ENCODE measurements at places on chromosomes 7 and 10. TPM values are rescaled to one million over a fixed set of nuclear protein-coding genes. Genes with fewer than 3 reads are reported as not detected.

INHBA gene
- total RNA-seq, result not detected

NKX1-2 gene
- total RNA-seq, result not detected

- no peak for DNase-seq
Observed at GRCh38 chr7:26365901-26366275, 74.2 kb downstream of the SNX10 start.

CDCA7L gene
- total RNA-seq, result 103 TPM

- no peak for DNase-seq
Observed at GRCh38 chr7:78052112-78052511, 253.5 kb downstream of the PHTF2 start.

DNA sequence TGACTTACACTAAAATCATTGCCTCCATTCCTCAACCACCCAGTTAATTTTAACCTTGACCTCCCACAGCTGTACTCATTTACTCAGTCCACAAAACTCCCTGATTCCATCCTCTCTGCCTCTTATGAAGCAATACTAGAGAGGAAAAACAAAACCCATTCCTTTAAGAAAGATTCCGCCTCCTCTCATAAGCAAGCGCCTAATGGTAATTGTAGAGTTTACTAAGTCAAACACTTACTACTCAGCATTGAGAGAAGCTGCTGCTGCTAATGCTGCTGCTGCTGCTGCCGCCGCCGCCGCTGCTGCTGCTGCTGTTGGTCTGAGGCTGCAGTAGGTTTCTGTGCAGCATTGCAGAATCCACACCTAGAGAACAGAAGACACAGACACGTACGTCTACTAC is 2.1 kb upstream of the ADD3 start:
- peak; percentile 23 for DNase-seq

CHCHD3 gene
- 65.0 TPM for total RNA-seq

GRCh38 chr10:78756604-78757343 is 312.0 kb upstream of the ZMIZ1 start:
- peak; percentile 65 for DNase-seq

DNA sequence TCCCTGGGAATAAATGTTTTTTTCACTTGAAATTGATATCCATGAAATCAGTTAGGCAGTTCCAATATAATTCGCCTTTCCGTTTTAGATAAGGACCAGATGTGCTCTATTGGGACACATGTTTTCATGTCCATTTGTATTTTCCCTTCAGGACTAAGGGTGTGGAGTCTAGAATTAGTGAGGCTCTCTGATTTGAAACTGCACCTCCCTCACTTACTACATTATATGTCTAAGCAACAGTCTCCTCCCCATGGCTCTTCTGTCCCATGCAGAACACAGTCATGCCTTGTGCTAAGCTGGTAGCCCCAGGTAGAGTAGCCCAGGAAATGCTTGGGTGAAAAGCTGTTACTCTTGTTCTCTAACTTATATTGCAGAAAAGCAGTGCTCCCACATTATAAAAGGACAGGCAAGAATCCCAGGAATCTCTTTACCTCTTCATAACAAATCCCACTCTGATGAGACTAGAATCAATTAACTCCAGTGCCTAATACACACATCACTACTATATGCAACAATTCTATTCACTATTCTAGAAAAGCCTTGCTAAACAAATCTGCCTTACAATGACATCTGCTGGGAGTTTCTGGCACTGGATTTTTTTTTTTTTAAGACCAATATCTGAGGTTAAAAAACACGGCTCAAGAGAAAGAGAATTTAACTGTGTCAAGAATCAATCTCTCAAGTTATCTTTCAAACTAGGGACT is 293.9 kb downstream of the SNX13 start:
- DNase-seq, result no peak

C10orf143 gene
- 3.3 TPM for total RNA-seq

IKZF1 gene
- 213 TPM for total RNA-seq

TMEM270 gene
- total RNA-seq, result not detected

DNA sequence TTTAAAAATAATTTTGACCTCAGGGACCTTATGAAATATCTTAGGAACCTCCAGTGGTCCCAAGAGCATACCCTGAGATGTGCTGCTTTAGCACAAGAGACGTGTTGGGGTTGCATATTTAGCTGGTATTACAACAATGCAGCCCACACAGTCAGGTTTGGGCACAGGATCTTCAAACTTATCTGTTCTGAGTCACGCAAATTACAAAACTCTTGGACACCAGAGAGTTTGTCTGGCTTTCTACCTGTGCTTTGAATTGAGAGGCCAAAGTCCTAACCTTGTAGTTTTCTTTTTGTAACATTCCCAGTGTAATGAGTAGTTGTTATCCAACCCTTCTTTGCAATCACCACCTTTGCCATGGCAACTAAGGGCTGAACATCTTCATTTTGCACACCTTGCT is 163.5 kb upstream of the PCLO start:
- DNase-seq, result no peak

GRCh38 chr7:104625956-104626355 is 297.6 kb downstream of the LHFPL3 start:
- DNase-seq, result no peak

- DNase-seq, result no peak
Observed at GRCh38 chr10:66748217-66748616, 177.6 kb upstream of the LRRTM3 start.

DNA sequence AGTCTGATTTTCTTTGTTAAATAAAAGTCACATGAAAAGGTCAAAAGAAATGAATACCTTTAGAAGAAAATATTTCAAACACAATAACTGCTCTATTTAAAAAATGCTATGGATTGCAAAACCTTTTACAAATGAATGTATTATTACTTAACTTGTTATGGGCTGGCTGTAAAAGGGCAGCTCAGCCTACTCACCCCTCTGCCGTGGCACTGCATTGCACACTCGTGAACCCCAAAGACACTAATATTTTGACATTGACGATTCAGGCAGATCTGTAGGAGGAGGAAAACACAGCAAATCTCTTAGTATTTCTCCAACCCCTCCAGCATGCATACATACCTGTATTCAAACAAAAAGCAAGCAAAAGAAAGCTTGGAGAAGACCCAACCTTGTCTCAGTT is 149.5 kb downstream of the FANK1 start:
- no peak for DNase-seq

CYP2C9 gene
- total RNA-seq, result not detected

DNA sequence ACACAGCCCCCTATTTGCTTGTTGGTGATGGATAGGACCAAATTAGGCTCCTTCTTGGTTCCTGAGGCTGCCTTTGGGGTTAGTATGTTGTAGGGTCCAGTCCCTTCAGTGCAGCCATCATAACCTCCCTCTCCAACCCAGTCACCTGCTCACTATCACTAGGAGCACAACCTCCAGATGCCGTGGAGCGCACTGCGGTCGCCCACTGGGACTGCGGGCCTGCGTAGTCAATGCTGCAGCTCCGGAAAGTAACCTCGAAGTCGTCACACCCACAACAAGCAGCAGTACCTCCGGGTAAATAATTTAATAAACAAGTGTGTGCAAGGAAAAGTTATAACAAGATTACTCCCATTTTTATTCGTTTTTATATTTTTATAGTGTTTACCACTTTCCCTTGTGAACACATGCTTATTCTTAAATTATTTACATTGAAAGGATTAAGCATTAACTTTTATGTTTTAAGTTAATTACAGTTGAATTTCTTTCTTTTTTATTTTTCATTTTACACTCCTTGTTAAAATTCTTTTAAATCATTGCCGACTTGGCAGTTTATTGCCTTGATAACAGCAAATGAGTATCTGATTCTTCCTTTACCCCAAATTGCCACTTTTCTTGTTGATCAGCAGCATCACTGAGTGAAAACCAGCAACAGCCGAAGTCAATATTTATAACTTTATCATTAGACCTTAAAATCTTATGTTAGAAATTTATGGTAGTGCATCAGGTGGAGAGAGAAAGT is 399.5 kb upstream of the LRGUK start:
- DNase-seq, result no peak

DNA sequence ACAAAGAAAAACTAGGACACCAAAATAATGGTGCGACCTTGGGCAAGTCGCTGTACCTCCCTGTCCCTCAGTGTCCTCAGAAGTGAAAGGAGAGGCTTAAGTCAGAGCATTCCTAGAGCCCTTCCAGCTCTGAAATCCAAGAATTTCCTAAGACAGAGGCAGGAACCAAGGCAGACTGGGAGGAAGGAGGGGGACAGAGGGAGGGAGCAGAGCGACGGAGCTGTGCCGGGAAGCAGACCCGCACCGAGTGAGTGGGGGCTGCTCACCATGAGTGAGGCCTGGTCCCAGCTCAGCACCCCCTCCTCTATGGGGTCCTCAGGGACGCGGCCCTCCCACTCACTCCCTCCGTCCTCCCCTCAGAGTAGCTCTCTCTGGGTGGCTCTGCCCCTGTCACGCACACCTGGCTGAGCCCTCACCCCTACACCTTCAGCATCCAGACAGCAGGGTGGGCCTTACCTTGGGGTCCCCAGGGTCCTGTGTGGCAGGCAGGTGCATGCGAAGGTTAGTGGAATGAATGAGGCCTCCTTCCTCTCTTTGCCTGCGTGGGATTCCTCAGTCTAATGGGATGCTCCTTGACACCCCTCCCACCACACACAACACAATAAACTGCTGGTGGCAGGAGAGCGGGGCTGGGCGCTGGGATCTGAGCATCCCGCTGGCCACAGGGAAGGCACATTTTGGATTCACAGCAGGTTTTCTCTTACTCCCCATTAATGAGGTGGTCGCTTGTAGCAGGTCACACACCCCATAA is 4.6 kb upstream of the SMARCD3 start:
- no peak for DNase-seq

- no peak for DNase-seq
Observed at GRCh38 chr7:127034186-127034806, 218.4 kb downstream of the GRM8 start.

PPP1R17 gene
- not detected for total RNA-seq

DNA sequence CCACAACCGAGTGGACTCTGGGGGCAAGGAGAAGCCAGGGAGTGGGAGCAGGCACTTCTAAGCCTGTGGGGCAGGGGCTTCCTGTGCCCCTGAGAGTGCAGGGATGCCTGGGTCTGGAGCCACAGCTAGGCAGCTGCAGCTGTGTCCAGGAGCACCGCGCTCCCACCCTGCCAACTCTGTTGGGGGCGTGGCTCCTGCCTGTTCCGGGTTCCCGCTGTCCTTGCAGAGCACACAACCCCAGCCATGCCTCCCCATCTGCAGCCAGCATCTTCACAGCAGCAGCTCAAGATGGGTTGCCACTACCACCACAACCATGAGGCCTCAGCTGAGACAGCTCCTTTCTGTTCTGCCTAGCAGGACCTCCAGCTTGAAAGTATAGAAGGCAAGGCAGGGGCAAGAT is 8.6 kb downstream of the PAX4 start:
- DNase-seq, result no peak

WNT8B gene
- 0.96 TPM for total RNA-seq

GRCh38 chr10:60757420-60757895 is 20.8 kb upstream of the CDK1 start:
- DNase-seq, result no peak

DNA sequence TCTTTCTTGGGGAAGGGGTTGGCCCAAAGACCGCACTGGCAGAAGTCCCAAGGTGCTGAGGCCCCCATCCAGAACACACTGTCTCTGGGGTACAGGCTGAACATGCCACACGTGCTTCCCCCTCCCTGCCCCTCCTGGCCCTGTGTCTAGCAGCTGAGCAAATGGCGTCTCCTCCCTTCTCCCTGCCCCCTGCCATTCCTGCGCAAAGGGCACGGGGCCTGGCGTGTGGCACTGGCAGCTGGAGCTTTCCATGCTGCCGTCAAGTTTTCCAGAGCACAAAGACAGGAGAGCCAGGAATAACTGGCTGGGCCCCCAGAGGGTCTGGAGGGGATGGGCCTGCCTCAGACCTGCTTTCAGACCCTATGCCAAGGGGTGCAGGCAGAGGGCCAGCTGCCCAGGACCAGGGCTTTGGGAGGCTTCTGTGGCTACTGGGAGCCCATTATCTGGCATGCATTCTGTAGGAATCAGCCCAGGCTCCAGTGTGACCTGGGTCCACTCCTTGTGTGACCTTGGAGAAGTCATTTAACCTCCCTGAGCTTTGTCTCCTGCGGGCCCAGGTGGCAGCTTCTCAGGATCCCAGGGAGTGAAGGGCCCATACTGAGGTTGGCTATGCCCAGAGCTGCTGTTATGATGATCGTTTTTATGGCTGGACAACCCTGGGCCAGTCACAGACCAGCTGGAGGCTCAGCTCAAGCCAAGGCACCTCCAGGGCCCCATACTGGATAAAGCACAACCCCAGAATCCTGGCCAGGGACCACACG is 710 bp upstream of the LDB3 start:
- no peak for DNase-seq

- peak; percentile 50 for DNase-seq
Observed at GRCh38 chr7:85750454-85750949, 563.6 kb upstream of the SEMA3D start.

GRCh38 chr10:53899463-53900160 is 901.4 kb downstream of the PCDH15 start:
- no peak for DNase-seq

DNA sequence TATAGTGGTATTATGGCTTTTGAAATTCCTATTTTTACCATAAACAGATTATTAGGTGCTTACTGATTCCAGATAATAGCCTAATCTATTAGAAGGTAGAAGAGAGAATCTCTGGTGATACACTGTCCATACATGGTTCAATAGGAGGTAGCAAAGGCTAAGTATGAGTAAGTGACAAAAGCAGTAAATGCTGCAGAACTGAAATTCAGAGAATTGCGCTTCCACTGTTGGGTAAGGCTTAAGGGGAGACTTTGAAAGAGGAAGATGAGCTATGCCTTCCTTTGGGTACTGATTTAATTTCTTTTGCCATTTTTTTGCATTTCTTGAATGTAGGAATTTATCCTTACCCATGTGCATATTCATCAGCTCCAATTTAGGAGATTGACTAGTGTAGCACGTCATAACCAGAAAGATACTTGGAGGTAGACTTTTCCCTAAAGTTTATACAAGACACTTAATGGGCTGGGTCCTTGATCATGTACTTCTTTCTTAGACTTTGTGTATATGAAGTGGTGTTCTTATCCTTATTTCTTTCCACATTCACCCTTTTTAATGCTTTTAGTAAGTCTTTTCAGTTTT is 15.3 kb downstream of the MKLN1 start:
- no peak for DNase-seq

DNA sequence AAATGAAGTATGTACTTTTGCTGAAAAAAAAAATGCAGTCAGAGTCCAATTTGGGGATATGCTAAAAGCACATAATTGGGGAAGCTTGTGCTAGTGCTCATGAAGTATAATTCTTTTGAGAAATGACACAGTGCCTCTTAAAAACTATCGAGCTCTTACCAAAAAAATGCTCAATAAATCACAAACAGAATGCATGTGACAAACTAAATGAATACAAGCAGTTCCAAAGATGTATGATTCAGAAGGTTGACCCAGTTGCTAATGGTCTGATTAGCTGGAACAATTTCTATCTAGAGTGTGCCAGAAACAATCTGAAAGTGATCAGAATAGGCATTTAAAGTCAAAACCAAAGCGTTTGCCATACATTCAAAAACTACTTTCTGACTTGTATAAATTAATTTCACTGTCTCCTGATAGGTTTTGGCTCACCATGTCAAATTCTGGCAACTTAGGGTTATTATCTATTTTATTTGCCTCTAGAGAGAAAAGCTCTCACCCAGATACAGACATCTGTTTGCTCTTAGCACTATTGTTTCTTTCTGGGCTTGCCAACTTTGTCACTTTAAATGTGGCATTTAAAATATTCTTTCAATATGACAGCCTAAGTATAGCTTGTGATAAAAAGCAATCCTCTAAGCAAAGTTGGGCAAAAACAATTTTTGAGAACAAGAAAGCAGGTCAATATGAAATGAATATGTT is 114.7 kb upstream of the AHR start:
- no peak for DNase-seq

TNKS2 gene
- 40.0 TPM for total RNA-seq

- no peak for DNase-seq
Observed at GRCh38 chr10:63767138-63767801, 246.1 kb downstream of the REEP3 start.

All from activated naive CD4-positive, alpha-beta T cell treated with anti-CD3 and anti-CD28 coated beads for 36 hours (primary cell).